HCT116 (cell line): ENCODE measurements at places on chromosomes 5 and 9. TPM values are rescaled to one million over a fixed set of nuclear protein-coding genes. Genes with fewer than 3 reads are reported as not detected.

GRCh38 chr5:115930630-115931337 lies 31.5 kb upstream of the LVRN start:
- no peak for DNase-seq
- no peaks in the 10 kb centered on the region for H3K27me3 ChIP-seq
- no peak overlapping the region for H3K4me3 ChIP-seq

- H3K27ac ChIP-seq = no peak overlapping the region
- peaks cover 12% of the 10 kb centered on the region; the same call in 1 of the 2 replicates for H3K27me3 ChIP-seq
- no peak overlapping the region for H3K4me3 ChIP-seq
- no peaks in the 10 kb centered on the region for H3K36me3 ChIP-seq
Measured at GRCh38 chr9:68507130-68507805, 33.4 kb downstream of the TMEM252 start.

GRCh38 chr9:81964218-81965171 lies 21.2 kb downstream of the SPATA31D3 start:
- H3K36me3 ChIP-seq = no peaks in the 10 kb centered on the region
- H3K27ac ChIP-seq = no peak overlapping the region
- DNase-seq = no peak

- H3K27ac ChIP-seq = no peak overlapping the region
- H3K4me3 ChIP-seq = no peak overlapping the region
- H3K27me3 ChIP-seq = no peaks in the 10 kb centered on the region
- no peaks in the 10 kb centered on the region for H3K36me3 ChIP-seq
- H3K4me1 ChIP-seq = peaks cover 28% of the 10 kb centered on the region
Measured at GRCh38 chr9:95087659-95088242, 229.8 kb downstream of the FANCC start.

GRCh38 chr5:100406640-100407039 lies 128.5 kb upstream of the FAM174A start:
- no peaks in the 10 kb centered on the region for H3K4me1 ChIP-seq
- no peaks in the 10 kb centered on the region for H3K27me3 ChIP-seq
- H3K27ac ChIP-seq = no peak overlapping the region
- no peak for DNase-seq
- no peak overlapping the region for H3K4me3 ChIP-seq

DNA sequence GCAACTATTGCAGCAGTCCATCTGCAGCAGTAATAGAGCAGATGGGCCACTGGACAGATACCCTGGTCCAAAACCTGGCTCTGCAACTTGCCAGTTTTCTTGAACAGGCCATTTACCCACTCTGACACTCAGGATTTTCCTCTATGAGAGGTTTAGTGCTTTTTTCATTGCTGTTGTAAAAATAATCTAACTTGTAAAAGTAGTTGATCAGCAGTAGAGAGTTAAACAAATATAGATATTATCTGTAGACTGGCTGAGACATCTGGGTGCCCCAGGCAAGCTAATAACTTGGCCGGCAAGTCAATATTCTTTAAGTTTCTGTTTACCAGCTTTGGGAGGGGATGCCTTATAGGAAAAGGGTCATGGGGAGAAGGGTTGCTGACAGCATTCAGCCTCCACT lies 4.1 kb downstream of the DAPK1 start:
- H3K27me3 ChIP-seq = no peaks in the 10 kb centered on the region
- H3K4me3 ChIP-seq = no peak overlapping the region
- no peaks in the 10 kb centered on the region for H3K36me3 ChIP-seq
- no peak overlapping the region for H3K27ac ChIP-seq
- DNase-seq = no peak

DNA sequence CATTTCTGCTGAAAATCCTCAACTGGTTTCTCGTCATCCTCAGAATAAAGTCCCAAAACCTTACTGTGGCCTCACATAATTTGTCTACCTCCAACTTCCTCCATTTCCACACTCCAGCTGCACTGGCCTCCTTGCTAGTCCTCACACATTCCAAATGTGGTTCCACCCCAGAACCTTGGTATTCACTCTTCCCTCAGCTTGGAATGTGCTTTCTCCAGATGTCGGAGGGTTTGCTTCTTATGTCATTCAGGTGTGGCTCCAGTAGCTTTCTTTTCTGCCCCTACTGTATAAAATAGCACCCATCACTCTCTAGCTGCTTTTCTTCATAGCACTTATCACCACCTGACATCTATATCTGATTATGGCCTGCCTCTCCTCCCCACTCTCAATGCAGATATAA lies 102.5 kb upstream of the IFNK start:
- no peaks in the 10 kb centered on the region for H3K36me3 ChIP-seq
- no peak for DNase-seq
- no peaks in the 10 kb centered on the region; the same call in 1 of the 2 replicates for H3K27me3 ChIP-seq
- peaks cover 4% of the 10 kb centered on the region; the same call in 1 of the 2 replicates for H3K4me1 ChIP-seq

DNA sequence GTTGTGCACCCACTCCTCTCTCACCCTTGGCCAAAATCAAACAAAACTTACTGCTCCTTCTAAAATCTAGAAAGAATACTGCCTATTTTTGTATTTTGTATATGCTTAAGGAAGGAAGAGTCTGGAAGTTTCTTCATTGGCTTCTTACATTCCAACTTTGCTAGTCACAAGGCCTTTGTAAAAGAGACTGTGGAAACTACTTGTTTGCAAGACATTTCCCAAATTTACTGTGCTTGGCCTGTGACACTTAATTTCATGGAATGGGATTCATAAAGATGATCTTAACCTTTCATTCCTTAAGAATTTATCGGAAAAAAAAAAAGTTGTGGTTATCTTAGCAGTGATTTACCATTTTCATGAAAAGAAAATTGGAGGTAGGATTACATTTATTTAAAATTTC lies 208.9 kb downstream of the VPS13A start:
- H3K4me1 ChIP-seq = no peaks in the 10 kb centered on the region
- no peak overlapping the region for H3K4me3 ChIP-seq
- H3K27ac ChIP-seq = no peak overlapping the region
- no peaks in the 10 kb centered on the region for H3K36me3 ChIP-seq
- DNase-seq = no peak
- no peaks in the 10 kb centered on the region for H3K27me3 ChIP-seq

DNA sequence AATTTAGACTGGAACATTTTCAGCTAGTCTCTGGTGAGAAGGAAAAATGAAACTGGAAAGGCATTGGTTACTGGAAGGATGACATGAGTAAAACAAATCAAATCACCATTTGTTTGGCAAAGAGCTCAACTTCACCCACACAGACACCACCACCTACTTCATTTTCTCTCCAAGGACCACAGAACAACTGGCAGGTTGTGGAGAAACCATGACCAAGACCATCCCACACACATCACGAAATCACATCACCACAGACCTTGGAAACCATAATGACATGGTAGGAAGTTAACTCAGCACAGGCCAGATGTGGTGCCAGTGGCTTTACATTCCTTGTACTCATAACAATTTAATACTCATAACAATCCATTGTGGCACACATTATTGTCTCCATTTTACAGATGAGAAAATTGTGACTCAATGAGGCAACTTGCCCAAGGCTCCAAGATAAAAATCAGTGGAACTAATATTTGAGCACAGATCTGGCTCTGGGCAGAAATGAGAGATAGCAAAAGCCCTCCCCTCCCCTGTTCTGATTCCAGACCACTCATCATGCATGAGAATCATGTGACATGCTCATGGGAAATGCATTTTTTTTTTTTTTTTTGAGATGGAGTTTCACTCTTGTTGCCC lies 7.5 kb downstream of the OR1K1 start:
- no peaks in the 10 kb centered on the region for H3K4me1 ChIP-seq
- H3K27ac ChIP-seq = no peak overlapping the region
- H3K4me3 ChIP-seq = no peak overlapping the region

DNA sequence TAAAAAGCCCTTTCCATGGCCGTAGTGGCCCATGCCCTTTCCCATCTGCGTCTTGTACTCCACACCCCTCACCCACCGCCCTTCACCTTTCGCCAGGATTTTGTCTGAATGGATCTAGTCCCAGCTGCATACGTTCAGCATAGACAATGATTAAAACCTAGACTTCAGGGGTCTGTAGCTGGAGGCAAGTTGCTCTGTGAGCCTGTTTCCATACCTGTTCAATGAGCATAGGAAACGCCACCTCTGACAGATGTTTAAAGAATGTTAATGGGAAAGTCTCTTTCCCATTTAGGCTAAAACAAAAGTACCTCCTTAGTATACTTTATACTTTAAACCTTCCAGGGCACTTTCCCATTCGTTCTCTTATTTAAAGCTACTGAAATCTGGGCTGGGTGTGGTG lies 105.7 kb downstream of the SPRY4 start:
- H3K27ac ChIP-seq = no peak overlapping the region
- H3K4me1 ChIP-seq = peaks cover 41% of the 10 kb centered on the region
- H3K4me3 ChIP-seq = no peak overlapping the region

DNA sequence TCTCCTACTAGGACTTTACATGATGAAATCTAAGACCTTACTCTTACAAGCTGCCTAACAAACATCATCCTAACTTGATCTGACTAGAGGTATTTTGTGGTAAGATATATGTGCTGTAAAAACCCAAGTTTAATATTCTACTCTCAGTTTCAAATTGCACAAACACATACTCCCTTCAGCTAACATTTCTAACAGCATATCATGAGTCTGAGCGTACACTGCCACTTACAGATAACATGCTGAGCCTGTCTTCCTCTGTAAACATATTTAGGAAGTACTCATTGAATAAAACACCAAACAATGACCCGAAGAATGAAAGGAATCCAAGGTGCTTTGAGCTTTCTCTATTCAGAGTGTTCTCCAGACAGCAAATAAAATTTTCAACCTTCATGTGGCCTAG lies 7.9 kb upstream of the ESM1 start:
- no peaks in the 10 kb centered on the region for H3K4me1 ChIP-seq
- H3K4me3 ChIP-seq = no peak overlapping the region
- no peak for DNase-seq
- peaks cover 62% of the 10 kb centered on the region for H3K27me3 ChIP-seq
- H3K27ac ChIP-seq = no peak overlapping the region

DNA sequence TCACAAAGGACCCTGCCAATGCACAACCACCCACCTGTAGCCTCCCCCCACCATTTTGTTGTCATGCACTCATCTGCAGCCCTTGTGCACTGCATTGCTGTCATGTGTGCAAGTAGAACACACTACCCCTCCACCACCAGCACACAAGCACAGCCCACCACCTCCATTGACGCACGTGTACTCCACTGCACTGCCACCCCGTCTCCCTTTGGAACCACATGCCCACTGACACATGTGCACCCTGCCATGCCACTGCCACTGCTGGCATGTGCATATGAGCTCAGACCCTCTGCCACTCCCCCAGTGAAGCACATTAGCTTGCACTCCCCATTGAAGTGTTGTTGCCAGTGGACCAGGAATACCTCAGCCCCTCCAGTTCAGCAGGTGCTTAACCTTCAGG lies 530.3 kb upstream of the ACO1 start:
- H3K36me3 ChIP-seq = 0 out of 2 replicates have a peak, but pooled peaks cover 7% of the 10 kb centered on the region
- H3K27ac ChIP-seq = no peak overlapping the region
- H3K4me3 ChIP-seq = no peak overlapping the region
- H3K4me1 ChIP-seq = no peaks in the 10 kb centered on the region
- no peaks in the 10 kb centered on the region for H3K27me3 ChIP-seq

DNA sequence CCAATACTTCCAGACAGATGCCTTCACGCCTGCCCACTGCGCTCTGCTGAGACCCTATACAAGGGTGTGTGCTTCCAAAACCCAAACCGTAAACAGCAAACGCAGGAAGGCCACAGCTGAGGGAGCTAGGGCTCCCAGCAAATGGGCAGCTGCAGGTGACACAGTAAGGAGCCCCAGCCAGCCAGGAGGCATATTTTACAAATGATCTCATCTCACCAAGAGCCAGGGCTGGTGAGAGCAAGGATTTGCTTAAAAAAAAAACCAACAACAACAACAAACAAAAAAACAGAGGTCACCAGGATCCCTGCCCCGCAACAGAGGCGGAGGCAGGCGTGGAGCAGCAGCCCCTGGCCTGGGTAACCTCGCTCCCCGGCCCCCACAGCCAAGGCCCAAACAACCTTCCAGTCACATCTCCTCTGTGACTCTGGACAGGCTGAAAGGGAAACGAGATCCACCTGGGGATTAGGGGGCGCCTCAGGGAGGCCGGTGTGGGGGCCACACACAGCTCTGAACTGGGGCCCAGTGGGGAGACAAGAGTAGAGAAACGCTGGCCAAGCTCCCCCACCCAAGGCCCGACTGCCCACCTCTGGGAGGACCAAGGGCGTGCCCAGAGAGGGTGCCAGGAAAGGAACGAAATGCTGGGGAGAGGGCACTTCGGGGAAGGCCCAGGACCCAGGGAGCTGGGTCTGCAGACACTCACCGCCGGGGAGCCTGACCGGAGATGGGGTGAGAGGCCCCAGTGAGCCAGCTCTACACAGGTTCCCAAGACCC lies 3.3 kb downstream of the NACC2 start:
- 0 out of 2 replicates have a peak, but pooled peaks cover 7% of the 10 kb centered on the region for H3K36me3 ChIP-seq
- no peaks in the 10 kb centered on the region for H3K27me3 ChIP-seq
- no peak overlapping the region for H3K4me3 ChIP-seq
- H3K27ac ChIP-seq = peak overlapping the region; percentile 97; the same call in 1 of the 2 replicates
- peaks cover 53% of the 10 kb centered on the region for H3K4me1 ChIP-seq

DNA sequence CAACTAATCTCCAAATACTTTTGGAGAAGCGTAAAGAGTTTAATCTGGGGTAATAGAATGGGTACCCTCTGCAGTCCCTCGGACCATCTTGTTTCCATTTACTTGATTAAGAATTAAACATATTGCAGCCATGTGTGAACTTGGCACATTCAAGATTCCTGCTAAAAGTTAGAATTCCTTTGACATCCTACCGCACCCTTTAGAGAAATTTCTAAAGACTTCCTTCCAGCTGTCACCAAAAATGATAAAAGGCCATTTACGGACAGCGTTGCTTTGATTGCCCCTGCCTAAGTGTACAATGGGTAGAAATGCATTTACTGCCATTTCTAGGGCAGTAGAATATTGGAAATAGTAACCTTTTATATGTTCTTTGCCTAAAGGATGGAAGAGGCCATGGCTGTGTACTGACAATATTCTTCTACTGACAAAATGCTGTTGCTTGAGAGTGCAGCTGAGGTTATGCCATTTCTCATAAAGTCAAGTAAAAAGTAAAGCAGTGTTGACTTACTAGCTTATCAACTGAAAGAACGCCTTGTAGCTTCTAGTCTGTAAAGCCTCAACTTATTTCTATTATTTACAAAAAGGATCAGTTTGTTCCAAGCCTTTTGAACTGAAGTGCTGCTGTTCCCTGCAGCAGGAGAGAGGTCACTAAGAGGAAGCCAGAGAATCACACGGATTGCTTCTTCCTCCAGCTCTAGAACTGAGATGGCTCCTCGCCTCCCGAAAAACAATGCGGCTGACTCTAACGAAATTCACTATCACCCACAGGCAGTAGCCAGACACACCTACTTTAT lies 139.8 kb upstream of the BASP1 start:
- no peak for DNase-seq
- no peaks in the 10 kb centered on the region for H3K27me3 ChIP-seq
- no peaks in the 10 kb centered on the region for H3K36me3 ChIP-seq
- no peak overlapping the region for H3K4me3 ChIP-seq
- no peaks in the 10 kb centered on the region for H3K4me1 ChIP-seq

DNA sequence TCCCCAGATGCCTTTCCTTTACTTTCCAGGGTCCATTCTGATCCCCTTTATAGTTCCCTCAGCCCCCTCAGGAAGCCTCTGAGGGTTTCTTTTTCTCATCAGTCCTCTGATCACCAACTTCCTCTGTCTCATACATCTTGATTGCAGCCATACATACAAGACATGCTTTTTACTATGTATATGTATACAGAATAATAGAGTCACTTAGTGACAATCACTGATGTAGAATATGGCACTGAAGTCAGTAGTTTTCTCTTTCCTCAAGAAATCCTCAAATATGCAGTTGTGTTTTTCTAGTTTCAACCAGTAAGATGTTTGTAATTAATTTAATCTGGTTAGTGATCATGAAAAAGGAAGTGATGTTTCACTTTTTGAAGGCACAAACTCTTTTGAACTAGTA lies 364.1 kb downstream of the MAN2A1 start:
- H3K4me1 ChIP-seq = no peaks in the 10 kb centered on the region
- no peak overlapping the region for H3K27ac ChIP-seq
- H3K27me3 ChIP-seq = no peaks in the 10 kb centered on the region
- H3K36me3 ChIP-seq = no peaks in the 10 kb centered on the region

The SARDH gene
- total RNA-seq = 5.6 TPM

The CAMK4 gene
- total RNA-seq = 10.2 TPM

The CMYA5 gene
- 0.22 TPM for total RNA-seq

The ABLIM3 gene
- total RNA-seq = 14.3 TPM
